ENCODE measurements at places on chromosomes 1 and 21.
A peak's percentile ranks its signal among the peaks of the same experiment; 100 is the strongest.

- DNase-seq, result peak; percentile 13
These were observed 34.2 kb downstream of the SYF2 start for GRCh38 chr1:25197982-25198662.

DNA sequence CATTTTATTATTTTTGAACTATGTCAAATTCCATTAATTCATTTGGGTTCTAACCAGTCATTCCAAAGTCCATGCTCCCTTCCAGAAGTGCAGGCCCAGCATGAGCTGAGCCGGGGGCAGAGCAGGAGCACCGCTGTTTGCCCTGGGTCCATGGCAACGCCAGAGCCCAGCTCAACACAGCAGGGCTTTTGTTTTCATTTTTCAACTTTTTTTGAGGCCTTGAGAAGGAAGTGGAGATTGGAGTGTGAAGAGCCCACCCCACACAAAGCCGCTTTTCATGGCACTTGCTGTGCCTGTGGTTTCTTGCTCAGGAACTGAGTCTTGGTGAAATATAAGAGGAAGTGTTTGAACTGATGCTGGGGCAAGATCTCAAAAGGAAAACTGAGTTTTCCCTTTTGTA lies 13.2 kb upstream of the PRMT2 start:
- peak; percentile 11 for DNase-seq

GRCh38 chr1:161779393-161779792 lies 13.3 kb downstream of the ATF6 start:
- DNase-seq, result no peak

GRCh38 chr21:42691901-42692559 lies 38.6 kb downstream of the PDE9A start:
- no peak for DNase-seq

DNA sequence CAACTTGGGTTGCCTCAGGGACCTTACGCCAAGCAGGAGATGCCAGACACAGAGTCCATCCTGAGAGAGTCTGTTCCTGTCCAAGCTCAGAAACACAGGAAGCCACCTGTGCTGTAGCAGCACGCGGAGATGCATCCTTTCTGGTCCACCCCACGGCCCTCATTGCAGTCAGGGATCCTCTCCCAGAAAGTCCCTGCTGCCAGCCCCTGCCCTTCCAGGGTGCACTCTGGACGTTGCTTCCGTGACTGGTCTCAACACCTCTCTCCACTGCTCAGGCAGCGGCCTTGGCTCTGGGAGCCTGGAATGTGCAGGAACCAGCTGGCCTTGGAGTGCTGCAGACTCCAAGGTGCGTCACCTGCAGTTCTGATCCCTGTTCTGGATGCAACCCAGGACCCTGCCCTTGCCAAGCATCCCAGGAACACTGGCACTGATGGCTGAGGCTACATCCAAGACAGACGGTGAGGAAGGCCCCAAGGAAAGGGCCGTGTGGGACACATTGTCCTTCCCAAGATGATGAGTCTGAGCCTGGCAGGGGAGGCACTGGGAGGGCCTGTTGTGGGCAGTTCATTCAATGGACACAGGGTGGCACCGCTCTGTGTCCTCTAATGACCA lies 21.7 kb upstream of the COL6A1 start:
- no peak for DNase-seq

DNA sequence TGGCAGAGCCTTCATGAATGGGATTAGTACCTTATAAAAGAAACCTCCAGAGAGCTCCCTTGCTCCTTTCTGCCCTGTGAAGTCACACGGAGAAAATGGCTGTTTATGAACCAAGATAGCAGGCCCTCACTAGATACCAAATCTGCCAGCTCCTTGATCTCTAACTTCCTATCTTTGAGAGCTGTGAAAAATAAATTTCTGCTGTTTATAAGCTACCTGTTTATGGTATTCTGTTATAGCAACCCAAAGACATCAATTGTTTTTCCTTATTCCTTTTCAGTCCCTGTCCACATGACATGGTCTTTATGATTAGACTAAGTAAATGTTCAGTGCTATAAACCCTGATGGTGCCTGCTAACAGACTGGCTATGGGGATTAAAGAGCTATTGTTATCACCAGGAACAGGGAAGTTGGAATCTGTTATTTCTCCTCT lies 9.7 kb upstream of the STIL start:
- DNase-seq, result no peak

GRCh38 chr21:33847588-33848248 lies 67.9 kb downstream of the ATP5PO start:
- DNase-seq, result no peak

DNA sequence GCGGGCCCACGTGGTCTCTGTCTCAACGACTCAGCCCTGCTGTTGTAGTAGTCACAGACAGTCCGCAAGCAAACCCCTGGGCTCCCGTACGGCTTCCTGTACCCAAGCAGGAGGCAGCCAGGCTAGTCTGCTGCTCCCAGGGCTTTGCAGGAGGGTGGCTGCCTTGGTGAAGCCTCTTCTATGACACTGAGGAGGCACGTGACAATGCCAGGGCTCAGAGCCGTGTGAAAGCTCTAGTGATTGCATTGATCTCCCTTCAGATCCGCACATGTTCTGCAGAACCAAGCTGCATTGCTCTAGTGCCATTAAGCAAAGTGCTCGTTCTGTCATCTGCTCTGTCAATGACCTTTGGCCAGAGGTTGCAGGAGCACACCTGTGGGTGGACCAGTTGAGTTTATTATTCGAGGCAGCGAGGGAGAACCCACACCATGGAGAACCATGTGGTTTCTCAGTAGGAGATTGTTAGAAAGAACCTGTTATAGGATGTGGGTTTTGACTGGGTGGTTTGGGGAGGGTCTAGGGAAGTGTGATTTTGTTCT lies 18.0 kb downstream of the UMODL1 start:
- DNase-seq, result no peak

DNA sequence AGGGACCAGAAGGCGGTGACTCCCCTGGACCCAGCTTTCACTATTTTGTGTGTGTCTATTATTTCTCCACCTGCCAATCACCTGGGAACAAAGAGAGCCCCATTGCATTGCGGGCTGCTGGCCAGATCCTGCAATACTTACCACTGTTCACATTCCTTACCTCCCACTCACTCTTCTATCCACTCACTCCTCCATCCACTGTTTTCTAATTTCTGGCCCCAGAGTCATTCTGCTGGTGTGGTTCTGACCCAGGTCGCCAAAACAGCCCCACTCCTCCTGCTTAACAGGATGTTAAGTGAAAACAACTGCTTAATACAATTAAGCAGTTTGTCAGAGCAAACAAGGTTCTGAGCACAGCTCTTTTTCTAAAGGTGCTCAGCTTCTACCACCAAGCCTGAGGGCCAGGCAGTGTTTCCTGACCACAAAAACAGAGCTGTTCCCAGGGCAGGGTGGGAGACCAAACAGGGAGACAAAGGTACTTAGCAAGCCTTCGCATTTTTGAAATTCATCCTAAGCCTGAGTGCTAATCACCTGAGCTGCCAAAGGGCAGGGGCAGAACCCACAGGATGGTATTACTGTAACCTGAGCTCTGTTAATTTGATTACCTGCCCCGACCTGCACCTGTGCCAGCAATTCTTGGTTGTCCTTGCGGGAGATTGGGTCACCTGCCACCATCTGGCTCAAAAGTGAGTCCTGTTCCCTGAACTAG lies 38.5 kb upstream of the EFCAB14 start:
- peak; percentile 65 for DNase-seq

- DNase-seq, result no peak
These were observed 128.7 kb downstream of the ZZZ3 start for GRCh38 chr1:77553568-77554291.

GRCh38 chr21:14620152-14620551 lies 74.0 kb upstream of the SAMSN1 start:
- DNase-seq, result no peak

DNA sequence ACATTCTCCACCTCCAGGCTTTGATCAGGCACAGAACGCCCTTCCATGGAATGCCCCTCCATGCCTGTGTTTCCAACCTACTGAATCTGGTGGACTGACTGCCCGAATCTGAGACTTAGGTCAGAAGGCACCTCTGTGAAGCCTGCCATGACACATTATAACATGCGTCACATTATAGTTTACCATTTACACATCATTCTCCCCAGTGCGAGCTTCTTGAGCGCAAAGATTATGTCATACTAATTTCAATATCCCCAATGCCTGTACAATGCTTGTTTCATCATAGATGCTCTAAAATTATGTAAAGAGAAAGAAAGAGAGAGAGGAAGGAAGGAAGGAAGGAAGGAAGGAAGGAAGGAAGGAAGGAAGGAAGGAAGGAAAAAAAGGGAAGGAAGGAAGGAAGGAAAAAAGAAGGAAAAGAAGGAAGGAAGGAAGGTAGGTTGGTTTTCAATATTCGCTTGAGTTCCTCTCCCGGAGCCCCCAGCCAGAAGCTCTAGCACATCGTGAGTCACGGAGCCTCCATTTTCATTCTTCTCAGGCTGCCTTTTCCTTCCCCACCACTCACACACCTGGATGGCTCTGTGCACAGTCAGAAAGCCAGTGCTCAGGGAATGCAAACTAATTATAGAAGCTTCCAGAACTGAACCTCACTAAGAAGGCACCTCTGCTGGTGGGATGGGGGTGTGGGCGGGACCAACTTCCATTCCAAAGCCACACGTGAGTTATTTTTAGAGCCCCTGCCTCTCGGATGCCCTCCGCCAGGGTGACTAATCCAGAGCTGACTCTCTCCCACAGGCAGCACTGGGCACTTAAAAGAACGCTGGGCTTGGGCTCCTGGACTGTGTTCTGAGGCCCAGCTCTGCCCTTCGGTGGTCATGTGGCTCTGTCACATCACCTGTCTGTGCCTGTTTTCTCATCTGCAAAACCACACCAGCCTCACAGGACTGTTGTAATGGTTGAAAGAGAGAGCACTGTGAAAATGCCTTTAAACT lies 27.4 kb downstream of the LAMB3 start:
- DNase-seq, result no peak

DNA sequence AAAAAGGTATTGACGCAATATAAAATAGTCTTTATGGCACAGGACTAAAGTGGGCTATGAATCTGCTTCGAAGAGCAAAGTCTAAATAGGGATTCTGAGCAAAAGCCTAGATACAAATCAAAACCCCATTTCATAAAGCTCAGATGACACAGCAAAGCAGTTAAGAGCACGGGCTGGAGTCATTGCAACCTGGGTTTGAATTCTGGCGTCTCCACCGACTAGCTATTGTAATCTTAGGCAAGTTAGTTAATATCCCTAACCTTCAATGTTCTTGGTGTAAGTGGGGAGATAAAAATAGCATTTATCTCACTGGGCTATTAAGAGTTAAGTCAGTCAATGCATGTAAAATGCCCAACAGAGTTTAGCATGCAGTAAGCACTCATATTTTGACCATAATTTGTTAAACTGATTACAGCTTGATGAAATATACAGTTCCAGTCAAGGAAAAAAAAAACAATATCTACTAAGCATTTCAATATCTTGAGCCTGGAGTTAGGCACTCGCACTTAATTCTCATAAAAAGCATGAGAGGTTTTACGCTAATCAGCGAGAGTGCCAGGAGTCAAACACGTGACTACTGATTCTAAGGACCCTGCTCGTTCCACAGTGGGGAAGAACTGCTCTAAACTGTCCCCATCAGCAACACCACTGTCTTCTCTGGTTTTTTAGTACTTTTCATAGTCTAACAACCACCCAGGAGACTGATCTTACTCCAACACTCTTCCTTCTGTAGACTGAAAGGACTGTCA lies 75.5 kb downstream of the JAK1 start:
- DNase-seq, result no peak

DNA sequence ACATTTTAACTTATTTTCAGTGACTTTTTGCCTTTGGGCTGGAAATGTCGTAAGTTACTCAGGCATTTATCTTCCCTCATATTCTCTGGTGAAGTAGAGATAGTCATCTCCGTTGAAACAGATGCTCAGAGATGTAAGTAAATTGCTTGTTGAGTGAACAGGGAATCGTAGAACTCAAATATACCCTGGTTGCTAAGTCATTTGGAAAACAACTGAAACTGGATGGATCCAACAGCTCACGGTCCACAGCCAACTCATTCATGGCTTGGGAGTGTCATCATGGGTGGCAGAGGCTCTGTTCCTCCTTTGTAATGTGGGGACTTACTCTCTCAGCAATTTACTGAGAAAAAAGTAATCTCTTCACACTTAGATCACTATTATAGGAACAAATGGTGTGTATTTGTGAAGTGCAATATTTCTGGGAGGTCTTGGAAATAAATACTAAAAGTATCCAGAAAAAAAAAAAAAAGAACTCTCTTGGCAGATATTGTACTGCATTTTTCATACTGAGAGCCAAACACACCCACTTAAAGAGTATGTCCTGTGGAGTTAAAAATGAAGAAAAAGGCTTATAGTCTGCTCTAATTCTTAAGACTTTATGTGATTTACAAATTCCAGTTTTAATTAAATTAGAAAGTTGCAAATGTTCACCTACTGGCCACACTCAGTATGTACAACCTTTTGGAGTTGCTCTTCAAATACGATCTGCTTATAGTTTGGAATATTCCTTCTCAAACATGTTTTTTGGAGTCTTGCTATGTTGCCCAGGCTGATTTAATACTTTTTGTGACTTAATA lies 107.4 kb downstream of the LEPR start:
- no peak for DNase-seq

GRCh38 chr1:62687903-62688686 lies at the start of gene DOCK7:
Gene DOCK7, minus strand, starts transcription at chr1:62688386. Its CDS starts 122 bp downstream, at chr1:62688264.
- peak; percentile 84 for DNase-seq

GRCh38 chr21:35663856-35664606 lies 396.3 kb downstream of the SETD4 start:
- no peak for DNase-seq

DNA sequence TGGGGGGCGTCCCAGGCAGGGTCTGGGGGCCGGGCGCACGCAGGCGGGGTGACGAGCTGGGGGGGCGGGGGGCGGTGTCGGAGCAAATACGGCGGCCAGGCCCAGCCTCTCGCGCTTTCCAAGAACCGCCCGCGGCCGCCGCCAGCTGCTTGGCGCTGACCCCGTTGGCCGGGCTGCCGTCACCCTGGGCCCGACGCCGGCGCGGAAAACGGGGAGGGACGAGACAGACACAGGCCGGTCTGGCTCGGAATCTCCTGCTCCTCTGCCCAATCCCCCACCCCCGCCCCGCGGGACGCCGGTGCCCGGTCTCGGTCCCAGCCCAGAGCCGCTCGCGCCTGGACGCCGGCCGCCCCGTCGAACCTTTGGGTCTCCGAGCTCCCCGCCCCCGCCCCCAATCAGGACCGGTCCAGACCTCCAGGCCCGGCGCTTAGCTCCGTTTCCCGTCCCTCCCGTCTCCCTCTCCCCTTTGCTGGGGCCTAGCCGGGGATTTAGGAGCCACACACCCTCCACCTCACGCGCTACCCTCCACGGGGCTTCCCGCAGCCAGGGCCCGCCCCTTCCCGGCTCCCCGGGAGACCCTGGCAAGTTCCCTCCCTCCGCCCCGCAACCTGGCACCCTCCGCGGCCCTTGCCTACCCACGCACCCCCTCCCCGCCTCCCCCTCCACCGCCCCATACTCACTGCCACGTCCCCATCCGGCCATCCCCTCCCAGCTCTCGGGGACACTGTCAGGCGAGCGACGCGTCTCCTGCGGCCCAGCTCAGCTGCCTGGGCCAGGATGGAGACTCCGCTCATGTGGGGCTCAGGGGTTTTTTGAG lies 800 bp upstream of the MMP23B start:
- peak; percentile 37 for DNase-seq

Measured in NCI-H69 (cell line).